DMS79 treated with DMSO at 0.1 percent for 48 hours (cell line): ENCODE measurements at places on chromosomes 1 and 21.

- no peak for DNase-seq
Measured at GRCh38 chr1:149877211-149877946, 22.0 kb upstream of the BOLA1 start.

- no peak for DNase-seq
Measured at GRCh38 chr1:246622035-246622652, 55.9 kb downstream of the CNST start.

DNA sequence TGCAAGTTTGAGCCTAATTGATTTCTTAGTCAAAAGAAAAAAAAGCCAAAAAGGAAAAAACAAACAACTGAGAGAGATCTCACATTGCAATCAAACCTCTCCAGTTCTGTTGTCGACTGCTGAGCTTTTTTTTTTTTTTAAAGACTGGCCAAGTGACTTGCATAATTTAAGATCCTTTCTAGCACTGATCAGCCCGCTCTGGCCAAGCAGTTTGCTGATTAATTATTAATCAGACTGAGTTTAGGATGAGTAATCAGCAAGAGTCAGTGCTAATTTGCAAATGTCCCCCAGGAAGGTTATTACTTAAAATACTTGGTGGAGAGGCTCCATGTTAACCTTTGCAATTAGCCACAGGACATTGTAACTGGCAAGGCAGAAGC lies 39.3 kb downstream of the HMGB4 start:
- peak; percentile 28 for DNase-seq

DNA sequence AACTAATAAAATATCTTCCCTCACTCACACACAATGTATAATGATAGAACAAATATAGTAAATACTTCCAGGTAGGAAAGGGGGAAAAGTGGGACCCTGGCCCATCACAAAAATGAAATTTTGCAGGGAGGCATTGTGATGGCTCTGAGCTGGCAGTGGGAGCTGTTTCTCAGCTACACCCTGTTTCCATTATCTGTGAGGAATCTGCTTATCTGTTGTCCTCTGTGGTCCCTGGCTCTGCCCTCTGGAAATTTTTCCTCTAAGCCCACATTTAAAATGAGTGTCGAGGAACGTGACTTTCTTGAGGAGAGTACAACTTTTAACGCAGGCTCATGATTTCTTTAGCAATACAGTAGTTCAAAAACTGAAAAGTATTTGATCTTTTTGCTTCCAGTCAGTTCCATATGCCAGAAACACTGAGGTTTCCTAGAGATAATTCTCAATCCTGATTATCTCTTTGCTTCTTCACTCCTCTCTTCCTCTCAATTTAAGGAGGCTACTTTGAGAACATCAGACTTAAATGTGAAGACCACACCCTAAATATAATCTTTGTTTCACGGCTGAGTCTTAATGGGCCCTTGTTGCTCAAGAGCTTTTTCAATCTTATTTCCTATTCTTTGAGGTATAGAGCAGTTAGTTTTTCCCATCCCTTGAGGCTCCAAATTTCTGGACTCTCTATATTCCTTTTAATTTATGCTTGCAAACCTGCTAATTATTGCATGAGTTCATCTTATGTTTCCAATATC lies 5.0 kb upstream of the EEIG2 start:
- no peak for DNase-seq

DNA sequence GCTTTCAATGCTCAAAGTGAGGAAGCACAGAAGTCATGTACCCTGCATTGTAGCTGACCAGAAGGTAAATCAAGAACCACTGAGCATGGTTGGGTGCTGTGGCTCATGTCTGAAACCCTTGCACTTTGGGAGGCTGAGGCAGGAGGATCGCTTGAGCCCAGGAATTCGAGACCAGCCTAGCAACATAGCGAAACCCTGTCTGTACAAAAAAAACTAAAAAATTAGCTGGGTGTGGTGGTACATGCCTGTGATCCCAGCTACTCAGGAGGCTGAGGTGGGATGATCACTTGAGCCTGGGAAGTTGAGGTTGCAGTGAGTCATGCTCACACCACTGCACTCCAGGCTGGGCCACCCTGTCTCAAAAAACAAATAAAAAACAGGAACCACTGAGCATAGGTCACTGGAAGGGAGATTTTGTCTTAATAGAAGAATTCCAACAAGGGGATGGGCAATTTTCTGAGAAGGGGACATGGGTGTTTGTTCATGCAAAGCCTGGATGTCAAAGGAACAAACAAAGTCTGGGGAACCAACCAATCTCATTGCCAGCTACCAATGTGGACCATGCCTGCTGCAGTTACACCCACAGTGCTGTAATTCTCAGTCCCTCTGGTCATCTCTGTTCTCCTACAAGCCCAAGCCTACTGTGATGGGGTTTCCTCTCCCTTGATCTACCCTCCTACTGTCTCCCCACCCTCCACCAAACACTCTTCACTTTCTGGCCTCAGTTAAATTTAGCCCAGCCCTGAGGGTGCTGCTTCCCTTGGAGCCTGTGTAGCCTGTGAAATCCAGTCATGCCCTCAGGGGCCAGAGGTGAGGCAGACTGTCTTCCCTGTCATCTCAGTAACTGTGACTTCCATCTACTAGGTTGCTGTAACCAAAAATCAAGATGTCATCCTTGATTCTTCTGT lies 47.9 kb downstream of the ELF3 start:
- no peak for DNase-seq

DNA sequence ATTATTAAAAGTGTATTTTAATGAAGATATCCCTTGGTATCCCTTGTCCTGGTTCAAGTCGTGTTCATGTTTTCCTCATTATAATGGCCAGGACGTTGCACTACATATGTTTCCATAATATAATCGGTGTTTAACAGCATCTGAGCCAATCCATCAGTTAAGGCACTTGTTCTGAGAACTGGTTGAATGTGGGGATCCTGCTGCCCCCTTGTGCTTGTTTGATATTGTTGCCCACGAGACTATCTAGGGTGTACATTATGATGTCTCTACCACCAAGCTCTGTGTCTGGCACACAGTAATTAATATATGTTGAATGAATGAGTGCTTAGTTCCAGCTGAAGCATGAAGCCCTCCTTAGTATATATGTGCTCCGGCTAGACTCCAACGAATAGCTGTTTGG lies 193.0 kb downstream of the CACNA1E start:
- peak; percentile 12 for DNase-seq

GRCh38 chr21:26047279-26047967 lies 123.1 kb downstream of the APP start:
- DNase-seq = peak; percentile 46

GRCh38 chr1:2540816-2541492 lies 10.9 kb upstream of the HES5 start:
- no peak for DNase-seq
